ENCODE measurements at places on chromosomes 1 and 21.

- no peak for DNase-seq
These were observed 3.8 kb upstream of the RGSL1 start for GRCh38 chr1:182446033-182446669.

DNA sequence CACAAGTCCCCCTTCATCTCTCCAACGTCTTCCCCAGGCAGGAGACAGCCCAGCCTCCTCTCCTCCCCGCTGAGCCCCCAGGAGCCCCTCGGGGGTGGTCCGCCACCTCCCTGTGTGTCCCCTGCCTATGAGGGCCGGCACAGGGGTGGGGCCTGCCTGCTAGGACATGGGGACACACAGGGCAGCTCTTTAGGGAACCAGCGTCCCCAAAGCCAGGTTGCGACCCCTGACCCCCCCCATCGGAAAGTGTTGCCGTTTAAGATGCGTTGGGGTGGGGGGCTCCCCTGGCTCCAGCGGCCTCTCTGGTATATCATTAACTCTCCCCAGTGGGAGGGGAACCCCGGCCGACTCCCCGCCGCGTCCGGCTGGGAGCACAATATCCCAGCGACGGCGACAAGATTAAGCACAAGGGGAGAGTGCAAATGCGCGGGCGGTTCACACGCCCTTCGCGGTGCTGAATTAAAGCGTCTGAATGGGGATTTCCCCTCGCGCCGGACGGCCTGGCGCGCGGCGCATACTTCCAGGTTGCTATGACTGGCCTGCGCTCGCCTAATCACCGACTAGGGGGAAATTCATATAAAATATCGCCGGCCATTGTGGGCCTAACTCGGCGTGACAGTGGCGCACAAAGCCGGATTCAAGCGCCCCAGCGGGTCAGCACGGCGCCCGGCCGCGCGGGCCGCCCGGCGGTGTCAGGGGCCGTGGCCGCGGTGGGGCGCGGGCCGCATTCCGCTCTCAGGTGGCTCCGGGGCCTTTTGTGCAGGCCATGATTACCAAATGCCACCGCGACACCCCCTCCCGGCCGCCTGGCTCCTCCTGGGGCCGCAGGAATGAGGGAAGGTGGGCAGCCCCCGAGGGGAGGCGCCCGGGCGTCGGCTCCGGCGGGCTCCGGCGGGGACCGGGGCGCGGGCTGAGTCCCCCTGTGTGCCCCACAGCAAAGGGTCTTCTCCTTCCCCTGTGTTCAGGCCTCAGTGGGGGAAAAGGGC, 30.9 kb downstream of the WNT3A start:
- no peak for DNase-seq

- no peak for DNase-seq
These were observed 14.3 kb downstream of the KCNC4 start for GRCh38 chr1:110224240-110224995.

DNA sequence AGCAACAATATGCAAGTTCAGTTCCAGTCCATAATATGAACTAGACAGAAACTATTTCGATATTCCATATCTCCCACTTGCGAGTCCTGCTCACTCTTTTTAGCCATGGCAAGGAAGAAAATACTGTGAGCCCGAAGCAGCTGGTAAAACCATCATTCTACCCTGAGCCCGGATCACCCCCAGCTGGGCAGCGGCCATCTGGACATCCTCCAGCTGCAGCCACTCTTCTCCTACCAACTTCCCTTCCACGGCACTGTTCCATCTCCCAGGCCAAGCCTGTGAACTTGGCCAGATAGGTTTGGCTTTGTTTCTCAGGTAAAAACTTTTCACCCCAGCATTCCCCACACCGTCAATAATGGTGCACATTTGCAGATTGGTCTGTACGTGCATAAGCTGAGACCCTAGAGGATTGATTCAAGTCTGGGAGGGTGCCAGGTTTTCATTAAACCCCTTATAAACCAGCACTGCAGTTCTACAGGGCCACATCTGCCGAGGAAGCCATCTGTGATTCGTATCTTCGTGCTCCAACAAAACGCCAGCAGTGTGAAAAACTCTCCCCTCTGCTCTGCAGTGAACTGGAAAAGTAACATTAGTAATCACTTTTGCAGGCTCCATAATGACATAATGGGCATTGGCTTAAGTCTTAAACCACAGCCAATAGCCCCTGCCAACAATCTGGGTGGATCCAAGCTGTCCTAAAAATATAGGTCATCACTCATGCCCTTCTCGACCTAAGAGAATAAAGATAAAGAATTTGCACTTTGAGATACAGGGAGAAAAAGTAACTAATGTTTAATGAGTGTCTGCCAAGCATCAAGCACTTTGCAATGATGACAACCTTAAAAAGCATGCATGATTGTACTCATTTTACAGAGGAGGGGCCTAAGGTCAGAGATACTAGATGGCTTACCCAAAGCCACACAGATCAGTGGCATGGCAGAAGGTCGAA, 205.1 kb downstream of the PLPP3 start:
- DNase-seq: no peak

- DNase-seq: no peak
These were observed 34.5 kb upstream of the PLXNA2 start for GRCh38 chr1:208278638-208279037.

DNA sequence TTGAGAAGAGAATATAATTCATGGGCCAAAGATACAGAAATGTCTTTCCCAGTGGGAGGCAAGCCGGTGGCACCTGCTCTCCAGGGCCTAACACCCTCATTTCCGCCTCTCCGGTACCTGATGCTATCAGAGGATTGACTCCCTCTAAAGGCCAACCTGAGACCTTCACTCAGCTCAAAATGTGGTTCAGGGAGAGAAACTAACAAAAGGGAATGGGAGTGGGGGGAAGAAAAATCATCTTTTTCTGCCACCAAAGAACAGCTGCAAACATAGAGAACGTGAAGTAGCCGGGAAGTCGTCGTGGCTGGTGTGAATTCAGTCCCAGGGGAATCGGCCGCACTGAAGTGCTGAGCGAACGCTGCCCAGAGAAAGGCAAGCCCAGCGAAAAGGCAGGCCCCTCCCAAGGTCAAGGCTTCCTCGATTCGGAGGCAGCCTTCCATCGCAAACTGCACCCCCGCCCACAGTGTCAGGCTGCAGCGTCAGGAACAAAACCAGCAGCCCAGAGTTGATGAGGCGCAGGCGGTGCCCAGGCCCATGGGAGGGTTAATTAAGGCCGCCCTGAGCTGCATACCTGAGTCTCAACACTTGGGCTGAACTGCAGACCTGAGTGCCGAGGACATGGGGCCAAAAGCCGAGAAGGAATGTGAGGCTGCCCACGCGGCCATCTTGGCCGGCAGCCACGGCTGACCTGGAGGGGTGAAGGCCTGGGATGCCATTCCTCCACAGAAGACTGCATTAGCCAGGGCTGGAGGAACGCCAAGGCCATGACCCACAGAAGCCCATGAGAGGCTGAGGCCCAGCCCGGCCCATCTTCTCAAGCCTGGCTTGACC, 160.2 kb downstream of the PSMG1 start:
- DNase-seq: no peak

DNA sequence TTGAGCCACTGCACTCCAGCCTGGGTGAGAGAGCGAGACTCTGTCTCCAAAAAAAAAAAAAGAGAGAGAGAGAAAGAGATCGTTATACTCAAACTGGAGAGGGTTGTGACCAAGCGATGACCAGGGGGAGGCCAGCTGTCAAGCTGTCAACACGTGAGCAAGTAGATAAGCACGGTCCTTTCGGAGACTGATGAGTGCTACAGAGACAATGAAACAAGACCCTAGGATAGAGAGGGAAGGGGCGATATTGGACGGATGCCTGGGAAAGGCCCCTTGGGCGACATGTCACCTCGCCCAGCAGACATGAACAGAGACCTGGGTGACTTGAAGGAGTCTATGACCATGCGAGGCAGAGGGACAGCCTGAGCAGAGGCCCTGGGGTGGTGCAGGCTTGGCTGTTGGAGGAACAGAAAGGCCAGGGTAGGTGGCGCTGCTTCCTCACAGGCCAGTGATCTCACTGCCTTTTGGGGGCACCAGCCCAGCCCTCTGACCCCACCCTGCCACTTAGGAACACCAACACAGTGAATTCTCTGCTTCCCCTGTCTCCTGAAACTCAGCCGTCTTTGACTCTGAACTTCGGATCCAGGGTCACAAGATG, 100.8 kb upstream of the IFFO2 start:
- DNase-seq: no peak

DNA sequence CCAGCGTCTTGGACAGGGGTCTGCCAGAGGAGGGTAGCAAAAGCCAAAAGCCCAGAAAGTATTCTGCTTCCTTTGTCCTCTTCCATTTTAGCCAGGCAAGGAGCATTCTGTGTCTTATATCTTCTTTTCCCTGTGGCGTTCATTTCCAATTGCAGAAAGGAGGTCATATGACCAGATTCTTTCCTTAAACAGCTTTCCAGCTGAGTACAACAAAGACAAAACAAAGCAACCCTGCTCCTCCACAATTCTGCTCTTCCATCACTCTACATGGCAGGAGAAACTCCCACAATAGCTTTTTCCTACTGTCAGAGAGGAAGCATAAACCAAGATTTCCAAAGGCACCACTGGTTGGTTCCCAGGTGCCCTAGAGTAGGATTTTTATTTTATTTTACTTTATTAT, 19.7 kb downstream of the ENSA start:
- no peak for DNase-seq

DNA sequence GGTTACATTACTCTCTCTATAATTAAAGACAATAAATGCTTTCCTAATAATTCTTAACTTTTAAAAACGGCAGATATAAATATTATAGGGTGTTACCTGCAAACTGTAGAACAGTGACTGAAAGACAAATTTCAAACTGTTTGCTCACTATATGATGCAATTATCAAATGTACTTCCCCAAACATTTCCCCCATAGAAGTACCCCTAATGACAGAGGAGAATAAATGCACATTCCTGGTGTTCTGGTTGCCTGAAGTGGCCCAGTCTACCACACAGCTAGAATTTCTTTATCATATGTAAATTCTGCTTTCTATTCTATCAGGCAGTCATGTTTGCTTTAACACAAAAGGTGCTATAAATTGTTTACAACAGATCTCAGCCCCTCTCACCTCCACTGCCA, 70.4 kb downstream of the VAV3 start:
- DNase-seq: no peak

- no peak for DNase-seq
These were observed 114.7 kb upstream of the IRF2BP2 start for GRCh38 chr1:234724516-234725176.
